ENCODE measurements at places on chromosomes 12 and 14. TPM values are rescaled to one million over a fixed set of nuclear protein-coding genes. Genes with fewer than 3 reads are reported as not detected.

DNA sequence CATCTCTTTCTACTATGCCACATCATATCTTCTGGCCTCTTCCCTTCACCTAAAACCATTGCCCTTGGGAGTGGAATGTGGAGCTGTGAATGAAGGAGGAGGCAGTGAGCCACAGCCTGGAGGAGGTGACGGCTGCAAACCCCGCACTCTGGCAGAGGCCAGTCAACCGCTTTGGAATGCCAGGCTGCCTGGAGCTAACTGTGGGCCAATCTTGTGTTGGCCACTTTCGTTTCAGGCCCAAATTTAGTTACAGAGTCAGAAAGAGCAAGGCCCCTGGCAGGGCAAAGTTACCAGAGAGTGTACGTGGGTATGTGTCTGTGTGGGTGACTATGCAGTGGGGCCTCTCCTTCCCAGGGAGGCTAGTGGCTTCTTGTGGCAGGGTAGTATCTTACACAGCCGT, 40.1 kb downstream of the CACNA1C start:
- DNase-seq: no peak

GRCh38 chr12:128793701-128794100, 30.1 kb downstream of the SLC15A4 start:
- DNase-seq: no peak

DNA sequence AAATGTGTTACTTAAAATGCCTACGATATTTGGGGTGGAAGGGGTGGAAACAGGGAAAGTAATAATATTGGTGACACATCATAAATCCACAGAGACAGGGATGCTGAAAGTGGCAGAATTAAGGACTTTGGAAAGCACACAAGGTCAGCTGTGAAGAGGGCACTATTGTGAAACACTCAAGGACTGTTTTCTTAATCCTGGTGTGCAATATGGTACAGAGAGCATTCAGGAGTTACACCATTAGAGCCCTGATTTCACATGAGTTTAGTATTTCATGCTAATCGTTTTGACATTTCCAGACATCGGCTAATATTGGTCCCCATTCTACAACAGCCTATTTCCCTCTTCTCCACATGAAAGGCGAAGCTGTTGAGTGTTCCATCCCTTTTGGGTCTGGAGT, 219.2 kb downstream of the MSRB3 start:
- DNase-seq: no peak

DNA sequence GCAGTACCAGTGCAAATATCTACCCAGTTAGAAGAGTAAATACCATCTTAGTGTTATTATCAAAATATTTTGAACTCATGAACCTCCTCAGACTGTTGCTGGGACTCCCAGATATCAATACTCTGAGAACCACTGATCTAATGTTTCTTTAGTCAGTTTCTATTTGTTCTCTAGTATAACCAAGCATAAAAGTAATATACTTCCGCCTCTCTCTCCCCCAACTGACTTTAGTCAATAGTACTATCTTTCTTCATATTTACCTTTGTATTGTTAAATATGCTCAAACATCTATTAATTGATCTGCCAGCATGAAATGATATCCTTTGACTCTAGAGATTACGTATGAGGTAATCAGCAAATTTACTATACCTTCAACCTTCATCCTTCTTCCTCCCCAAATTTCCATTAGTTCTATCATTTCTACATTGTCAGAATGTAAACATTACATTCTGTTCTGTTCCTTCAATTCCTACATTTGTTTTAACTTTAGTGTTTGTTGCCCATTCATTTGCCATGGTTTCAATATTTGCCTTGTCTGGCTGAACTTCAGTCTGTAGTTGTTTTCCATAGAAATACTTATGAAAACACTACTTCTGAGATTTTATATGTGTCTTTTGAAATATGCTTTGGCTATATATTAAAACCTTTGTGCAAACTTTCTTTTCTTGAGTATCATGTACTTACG, 192.5 kb upstream of the PDE3A start:
- no peak for DNase-seq

GRCh38 chr14:73211251-73212040, 25.9 kb upstream of the PAPLN start:
- DNase-seq: no peak

DNA sequence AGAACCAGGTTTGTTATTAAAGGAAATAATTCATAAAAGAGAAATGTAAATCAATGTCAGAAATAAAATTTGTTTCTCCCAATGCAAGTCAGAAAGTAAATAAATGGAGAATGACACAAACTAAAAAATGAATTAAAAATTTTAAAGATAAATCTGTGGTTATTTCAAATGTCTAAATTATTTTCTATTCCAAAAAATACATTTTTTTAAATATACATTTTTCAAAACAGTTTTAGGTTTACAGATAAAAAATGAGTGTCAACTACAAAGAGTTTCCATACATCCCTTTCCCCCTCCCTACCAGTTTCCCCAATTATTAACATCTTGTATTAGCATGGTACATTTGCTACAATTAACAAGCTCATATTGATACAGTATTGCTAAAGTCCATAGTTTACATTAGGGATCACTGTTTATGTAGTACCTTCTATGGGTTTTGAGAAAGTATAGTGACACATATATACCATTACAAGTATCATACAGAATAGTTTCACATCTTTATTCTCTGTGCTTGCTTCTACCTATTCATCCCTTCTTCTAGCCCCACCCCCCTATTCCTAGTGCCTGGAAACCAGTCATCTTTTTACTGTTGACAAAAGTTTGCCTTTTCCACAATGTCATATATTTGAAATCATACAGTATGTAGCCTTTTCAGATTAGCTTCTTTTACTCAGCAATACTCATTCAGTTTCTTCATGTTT, 104.2 kb downstream of the RALGAPA1 start:
- no peak for DNase-seq

GRCh38 chr14:51697848-51698247, 46.1 kb downstream of the FRMD6 start:
- no peak for DNase-seq

DNA sequence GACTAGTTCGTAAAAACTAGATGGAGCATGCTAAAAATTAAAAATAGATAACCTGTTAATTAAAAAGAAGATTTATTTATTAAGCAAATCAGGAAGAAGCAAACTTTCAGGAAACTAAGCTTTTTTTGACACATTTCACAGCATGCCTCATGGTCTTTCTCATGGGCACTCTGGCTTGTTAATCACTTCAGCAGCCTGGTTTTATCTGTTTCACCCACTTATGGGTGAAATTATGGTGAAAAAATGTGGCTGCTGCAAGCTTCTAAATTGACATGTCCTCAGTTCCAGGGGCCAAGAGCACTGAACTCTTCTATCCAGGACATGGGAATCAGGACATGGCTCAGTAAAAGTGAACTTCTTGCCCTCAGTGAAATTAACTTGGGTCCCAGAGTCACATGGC, 468.6 kb upstream of the SYT1 start:
- no peak for DNase-seq

DNA sequence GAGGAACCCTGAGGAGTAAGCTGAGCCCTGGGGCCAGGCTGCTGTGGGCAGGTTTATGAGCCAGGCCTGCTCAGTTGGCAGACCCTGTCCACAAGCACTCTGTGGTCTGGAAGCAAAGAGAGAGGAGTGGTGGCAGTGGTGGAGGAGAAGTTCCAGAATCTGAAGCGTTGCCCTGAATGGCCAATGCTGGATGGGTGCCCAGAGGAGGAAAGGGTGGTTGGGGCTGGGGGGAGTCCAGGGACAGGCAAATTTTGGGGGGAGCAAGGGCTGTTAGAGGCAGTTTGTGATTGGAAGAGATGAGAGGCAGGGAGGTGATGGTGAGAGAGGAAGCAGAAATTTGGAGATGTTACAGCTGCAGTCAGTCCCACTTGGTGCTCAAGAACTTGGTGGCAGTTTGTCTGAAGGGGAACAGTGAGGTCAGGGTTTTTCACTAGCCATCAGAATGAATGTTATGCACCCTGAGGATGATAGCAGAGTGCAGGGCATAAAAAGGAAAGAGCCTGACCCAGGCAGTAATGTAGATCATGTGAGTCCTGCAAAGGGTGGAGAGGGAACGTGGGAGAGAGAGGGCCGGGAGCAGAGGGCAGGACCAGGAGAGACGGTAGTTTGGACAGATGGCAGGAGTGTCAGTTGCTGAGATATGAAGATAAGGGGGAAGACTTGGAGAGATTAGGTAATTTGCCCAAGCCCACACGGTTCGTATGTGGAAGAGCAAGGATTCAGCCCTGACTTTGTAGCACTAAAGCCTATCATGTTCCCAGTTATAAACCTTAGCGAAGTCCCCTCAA, 51.2 kb downstream of the GALNT8 start:
- no peak for DNase-seq

- DNase-seq: peak; percentile 8
Measured at GRCh38 chr12:92191061-92191460, 45.4 kb upstream of the BTG1 start.

GRCh38 chr12:57129321-57129842, 1.1 kb downstream of the LRP1 start:
- peak; percentile 63 for DNase-seq

The NUDT14 gene
- 14.1 TPM for polyA plus RNA-seq
